ENCODE measurements at places on chromosomes 6 and 20.

DNA sequence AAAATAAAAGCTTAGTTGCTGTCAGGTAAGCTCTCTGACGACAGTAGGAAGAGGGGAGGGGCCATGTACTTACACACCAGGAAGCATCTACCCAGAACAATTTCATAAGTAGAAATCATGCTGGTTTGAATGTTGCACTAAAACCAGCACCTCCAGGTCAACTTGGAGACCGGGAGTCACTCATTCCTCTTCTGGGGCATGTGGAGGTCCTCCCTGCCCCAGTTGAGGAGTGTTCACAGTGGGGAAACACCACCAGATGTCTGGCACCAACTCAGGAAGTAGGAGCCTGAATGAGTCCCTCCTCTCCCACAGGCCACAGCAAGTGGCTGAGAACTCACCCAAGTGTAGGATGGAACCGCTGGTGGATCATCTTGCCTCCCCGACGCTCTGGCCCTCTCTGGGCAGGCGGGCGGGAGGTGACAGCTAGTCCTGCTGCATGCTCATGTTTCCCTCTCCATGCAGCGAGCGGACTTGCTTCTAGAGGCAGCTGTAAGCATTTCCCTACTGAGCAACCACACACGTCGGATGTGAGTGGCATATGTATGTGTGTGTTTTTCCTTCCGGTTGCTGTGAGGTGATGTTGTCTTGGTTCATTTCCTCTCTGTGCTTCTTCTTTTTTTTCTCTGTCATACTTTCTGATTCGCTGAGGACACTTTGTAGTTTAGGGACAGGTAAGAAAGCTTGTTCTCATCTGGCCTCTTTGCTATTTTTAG is 149.5 kb upstream of the NEDD9 start:
- DNase-seq, result peak; percentile 82

DNA sequence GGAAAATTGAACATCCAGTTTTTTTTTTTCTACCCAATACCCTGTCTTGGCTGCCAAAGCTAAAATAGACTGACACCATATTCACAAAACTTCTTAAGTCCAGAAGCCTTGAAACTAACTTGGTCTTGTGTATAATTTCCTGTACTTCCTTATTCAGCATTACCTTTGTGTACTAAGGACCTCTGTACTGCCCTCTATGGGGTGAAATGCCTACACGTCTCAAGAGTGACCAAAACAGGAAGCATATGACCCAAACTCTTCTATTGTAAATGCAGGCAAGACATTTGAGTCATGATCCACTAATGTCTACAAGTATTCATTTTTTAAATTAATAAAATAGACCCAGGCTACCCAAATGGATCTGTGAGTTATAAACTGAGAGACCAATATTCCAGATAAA is 50.4 kb downstream of the HMGCLL1 start:
- no peak for DNase-seq

GRCh38 chr6:100271625-100272024 is 193.1 kb downstream of the SIM1 start:
- DNase-seq, result no peak

DNA sequence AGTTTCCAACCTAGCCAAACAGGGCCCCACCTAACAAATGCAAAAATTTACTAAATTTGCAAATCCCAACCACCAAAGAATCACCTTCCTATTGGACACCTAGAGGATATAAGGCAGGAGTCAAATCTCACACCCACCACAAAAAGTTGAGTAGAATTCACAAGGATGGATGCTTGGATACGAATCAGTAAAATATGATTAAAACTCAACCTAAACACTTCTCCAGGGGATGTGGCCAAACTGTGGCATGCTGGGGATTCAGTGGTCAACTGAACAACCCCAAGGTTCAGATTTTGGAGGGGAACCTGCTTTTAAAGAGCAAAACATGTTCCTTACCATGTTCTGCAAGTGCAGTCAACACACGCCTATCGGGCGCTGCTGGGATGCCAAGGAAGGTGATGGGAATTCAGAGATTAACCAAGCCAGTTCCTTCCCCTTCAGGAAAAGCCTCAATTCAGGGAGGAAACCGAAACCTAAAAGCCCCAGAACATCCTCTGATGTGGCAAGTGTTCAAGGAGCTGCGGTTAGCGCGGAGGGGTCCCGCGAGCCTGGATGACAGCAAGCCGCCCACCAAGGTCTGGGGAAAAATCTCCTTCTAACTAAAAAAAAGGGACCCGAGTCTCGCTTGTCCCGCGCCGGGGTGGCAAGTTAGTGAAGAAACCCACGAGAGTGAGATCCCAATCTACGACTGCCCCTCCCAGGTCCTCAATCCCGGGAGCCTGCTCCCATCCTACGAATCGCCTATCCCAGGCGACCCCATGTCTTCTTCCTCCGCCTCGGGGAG is 902 bp downstream of the SAMHD1 start:
- DNase-seq, result peak; percentile 57

- DNase-seq, result no peak
These were observed 6.8 kb downstream of the JAG1 start for GRCh38 chr20:10667077-10667401.

GRCh38 chr6:72649032-72649984 is 27.4 kb downstream of the KCNQ5 start:
- DNase-seq, result peak; percentile 31

DNA sequence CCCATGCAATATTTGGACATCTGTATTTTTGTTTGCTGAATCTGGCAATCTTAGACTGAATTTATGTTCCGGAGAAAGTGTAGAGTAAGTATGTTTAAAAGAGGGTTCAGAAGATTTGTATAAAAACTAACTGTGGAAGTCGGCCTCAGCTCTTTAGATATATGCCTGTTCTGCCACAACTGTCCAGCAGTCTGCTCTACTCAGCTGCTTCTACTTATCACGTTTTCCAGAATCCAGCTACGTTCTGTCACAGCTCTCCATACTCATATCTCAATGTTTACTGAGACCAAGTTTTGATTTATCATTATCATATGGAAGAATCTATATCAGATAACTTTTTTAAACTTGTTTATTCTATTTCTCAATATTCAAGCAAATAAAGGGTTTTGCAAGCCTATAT is 721.3 kb downstream of the EYS start:
- no peak for DNase-seq

DNA sequence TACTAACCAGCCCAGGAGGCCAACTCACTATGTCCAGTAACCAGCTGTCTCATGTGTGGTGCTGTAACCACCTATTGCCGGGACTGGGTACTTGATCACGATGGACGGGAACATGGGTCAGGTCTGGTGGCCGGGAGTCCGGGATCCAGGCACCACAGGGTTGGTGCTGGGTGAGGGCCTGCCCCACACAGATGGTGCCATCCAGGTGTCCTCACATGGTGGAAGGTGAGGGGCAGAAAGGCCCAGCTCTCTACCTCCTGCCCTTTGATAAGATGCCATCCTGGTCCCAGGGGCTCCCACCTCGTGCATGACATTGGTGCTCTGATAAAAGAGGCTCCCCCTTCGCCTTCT is 116.3 kb downstream of the TAF4 start:
- no peak for DNase-seq

GRCh38 chr6:154384191-154384590 is 27.6 kb upstream of the IPCEF1 start:
- DNase-seq, result no peak

- DNase-seq, result no peak
These were observed 323.2 kb upstream of the MAN1A1 start for GRCh38 chr6:119672725-119673124.

DNA sequence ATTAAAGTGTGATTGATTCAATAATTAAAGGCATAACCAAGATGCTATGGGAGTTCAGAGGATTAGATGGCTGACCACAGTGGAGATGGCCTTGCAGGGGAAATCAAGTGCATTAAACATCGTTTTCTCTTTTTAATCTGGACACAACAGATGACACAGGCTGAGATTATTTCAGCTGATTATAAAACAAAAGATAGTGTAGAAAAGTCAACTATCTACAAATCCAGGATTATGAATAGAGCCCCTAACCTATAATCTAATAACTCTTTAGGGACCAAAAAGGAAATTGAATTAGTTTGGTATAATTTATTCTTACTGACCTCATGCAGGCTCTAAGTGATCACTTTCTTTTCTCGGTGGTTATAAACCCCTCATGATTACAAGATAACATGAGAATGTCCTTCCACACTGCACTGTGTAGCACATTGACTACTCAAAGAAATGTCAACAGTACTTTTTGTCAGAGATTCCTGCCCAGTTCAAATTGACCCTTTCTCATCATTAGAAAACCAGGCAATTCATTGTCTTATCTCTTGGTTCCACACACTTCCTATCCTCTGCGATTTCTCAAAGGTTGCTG is 122.1 kb downstream of the PKHD1 start:
- DNase-seq, result no peak

DNA sequence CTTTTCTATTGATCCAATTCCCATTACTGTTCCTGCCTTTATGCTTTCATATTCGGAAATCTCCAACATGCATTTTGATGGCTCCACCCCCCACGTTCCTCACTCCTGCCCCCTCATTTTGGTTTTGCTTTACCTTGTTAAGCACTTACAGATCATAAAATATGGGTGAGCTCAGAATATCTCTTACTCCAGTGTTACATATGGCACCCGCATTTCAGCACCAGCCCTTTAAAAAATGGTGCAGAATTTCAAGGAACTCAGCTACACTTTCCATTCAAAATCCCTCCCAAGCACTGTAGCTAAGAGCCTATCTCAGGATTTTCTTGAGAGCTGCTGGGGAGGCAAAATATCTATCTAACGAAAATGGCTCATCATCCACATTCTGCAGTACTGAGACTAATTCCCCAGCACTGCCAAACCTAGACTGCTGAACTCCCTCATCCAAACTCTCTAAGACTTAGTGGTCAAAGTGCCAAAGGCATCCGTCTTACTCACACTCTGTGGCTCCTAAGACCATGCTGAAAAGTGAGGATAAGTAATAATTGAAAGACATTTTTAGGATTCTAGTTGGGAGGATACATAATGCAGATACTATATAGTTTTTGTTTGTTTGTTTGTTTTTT is 7.8 kb downstream of the SGK1 start:
- DNase-seq, result no peak

GRCh38 chr6:126909493-126909892 is 209.0 kb upstream of the RSPO3 start:
- no peak for DNase-seq

DNA sequence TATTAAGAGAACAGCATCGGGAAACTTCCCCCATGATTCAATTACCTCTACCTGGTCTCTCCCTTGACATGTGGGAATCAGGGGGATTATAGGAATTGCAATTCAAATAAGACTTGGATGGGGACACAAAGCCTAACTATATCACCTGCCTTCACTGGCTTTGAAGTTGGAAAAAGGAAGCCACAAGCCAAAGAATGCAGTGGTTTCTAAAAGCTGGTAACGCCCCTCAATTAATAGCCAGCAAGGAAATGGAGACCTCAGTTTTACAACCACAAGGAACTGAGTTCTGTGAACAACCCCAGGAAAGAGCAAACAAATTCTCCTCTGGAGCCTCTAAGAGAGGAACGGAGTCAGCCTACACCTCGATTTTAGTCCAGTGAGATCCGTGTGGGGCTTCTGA is 244.1 kb downstream of the TFAP2A start:
- no peak for DNase-seq

DNA sequence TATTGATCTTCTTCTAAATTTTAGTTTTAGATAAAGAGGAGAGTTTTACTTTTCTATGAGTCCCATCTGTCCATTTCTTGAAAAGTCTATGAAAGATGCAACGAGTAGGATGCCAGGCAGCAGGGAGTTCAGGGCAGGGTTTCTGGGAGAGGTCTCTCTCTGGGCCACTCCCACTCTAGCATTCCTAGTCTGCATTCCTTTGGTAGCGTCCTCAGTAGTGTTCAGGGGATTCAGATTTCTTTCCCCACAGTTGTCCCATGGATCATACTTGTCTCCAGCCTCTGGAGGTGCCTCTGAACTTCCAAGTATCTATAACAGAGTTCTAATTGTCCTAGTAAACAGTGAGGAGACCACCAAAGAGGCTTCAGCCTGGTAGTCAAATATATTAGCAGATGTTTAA is 225.3 kb downstream of the RIMS1 start:
- no peak for DNase-seq

DNA sequence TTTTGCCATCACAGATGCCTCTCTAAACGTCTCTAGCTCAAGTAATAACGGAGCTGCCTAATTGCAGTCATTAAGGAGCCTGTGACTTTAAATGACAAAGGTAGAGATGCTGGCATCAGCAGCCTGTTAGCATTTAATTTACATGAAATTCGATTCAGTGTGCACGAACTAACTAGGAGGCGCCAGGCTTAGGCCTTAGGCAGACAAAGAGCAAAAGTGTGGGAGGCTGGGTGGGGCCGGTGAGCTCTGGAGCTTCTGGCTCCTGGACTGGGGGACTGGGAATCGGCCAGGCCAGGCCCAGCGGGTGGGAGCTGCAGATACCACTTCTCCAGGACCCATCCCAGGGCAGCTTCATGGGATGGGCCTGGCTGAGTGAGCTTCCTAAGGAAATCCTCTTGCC is 170.0 kb upstream of the AGPAT4 start:
- DNase-seq, result no peak

- no peak for DNase-seq
These were observed 933.4 kb downstream of the TFAP2A start for GRCh38 chr6:9481292-9482029.

DNA sequence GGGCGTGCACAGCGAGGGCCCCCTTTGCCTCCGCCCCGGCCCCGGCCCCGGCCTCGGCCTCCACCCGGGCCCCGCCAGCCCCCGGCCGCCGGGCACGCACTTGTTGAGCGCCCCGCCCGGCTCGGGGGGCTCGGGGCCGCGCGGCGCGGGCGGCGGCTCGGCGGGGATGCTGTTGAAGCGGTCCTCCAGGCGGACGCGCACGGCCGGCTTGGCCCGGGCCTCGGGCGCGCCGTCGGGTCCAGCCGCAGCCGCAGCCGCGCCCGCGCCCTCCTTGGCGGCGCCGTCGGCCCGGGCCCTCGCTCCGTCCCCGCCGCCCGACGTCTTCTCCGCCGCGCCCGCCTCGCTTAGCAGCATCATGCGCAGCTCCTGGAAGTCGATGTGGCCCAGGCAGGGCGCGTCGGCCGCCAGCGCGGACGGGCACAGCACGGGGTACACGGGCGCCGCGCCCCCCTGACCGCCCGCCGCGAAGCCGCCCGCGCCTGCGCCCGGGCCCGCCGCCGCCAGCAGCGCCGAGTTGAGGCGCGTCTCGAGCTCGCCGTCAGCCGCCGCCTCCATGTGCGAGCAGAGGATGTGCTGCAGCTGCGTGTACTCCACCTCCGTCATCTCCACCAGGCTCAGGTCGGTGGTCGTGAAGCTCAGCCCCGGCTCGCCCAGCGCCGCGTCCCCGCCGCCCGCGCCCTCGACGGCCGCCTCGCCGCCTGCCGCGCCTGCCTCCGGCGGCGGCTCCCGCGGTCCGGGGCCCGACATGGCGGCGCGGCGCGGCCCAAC is 514 bp downstream of the TCFL5 start:
- DNase-seq, result peak; percentile 46

DNA sequence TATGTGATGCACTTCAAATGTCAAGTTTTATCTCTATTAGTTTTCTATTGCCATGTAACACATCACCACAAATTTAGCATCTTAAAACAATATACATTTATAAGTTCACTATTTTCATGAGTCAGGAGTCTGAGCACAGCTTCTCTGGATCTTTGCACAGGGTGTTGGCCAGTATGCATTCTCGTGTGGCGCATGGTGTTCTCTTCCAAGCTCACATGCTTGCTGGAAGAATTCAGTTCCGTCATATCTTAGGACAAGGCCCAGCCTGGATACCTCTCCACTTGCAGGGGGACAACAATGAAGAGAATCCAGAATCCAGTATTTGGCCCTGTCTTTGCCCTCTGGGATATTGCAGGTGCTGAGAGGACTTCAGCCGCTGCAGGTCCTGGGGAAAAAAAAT is 51.0 kb upstream of the ECI2 start:
- DNase-seq, result no peak

GRCh38 chr6:125030969-125031368 is 68.7 kb downstream of the RNF217 start:
- no peak for DNase-seq

- no peak for DNase-seq
These were observed 106.3 kb downstream of the TNFRSF21 start for GRCh38 chr6:47203266-47203937.

Measured in activated CD4-positive, alpha-beta memory T cell treated with anti-CD3 and anti-CD28 coated beads for 36 hours (primary cell).